ENCODE measurements at places on chromosomes 11 and 22.

DNA sequence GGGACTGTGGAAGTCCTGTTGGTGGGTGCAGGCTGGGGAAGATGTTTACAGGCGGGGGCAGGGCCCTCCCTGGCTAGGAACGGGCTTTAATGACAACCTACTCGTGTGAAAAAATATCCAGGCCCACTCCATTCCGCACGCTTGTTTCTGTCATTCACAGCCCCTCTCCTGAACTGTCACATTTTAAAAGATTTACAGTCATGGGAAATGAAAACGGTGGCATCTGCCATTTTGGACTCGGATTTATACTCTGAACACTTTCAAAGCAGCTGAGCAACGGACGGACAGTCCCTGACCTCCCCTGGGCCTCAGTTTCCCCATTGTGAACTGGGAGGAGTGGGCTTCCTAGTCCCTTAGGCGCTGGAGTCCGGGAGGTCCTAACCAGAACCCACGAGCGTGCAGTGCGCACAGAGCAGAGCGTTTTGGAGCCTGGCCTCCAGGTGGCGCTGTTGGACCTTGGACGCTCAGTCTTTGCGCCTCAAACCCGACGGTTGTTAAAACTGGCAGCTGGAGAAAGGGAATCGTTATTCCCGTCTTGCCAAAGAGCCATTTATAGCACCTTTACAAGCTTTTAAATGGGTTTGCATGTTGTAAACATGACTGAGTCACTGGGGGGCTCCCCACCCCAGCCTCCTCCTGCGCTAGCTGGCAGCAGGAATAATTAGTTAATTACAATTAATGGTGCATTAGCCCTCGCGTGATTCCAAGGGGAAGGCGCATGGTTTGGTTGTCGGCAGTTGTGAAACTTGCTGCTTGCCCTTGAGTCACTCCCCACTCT, 75.3 kb downstream of the FBLN1 start:
- DNase-seq, result peak; percentile 41

DNA sequence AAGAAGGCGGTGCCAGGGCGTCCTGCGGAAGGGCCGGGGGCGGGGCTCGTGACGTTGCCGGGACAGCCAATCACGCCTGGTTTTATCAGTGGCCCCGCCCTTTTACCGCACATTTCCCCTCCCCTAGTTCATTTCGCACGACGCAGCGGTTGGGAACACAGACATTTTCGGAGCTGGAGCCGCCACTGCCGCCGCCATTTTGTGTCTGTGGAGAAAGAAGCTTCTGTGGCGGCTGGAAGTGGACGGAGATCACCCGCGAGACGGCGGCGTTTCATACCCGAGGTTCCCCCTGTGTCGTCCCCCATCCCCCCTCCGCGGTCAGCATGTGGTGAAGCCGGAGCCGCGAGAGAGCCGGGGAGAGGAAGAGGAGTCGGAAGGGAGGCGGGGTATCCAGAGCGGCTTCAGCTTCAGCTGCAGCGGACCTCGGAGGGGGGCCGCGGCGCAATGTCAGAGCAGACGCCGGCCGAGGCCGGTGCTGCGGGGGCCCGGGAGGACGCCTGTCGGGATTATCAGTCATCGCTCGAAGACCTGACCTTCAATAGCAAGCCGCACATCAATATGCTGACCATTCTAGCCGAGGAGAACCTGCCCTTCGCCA, at the start of gene PCF11:
Gene PCF11 (plus strand): TSS at position 136 of the 598 bp plus-strand sequence. CDS start 309 bp downstream, at position 445.
- no peak for DNase-seq

- DNase-seq, result no peak
Measured at GRCh38 chr22:20132686-20133246, 1.2 kb downstream of the ZDHHC8 start.

DNA sequence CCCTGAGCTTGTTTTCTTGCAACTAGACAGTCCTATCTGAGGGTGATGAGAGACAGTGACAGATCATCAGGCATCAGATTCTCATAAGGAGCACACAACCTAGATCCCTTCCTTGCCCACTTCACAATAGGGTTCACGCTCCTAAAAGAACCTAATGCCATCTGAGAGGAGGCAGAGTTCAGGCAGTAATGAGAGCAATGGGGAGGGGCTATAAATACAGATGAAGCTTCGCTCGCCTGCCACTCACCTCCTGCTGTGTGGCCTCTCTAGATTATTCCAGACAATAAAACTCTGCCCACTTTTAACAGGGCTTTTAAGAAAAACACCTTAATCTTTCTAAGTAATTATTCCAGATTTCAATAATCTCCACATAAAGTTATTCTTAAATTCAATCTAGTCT, 43.9 kb upstream of the PAK1 start:
- DNase-seq, result no peak

- DNase-seq, result no peak
Measured at GRCh38 chr11:33944693-33945424, 53.0 kb upstream of the LMO2 start.

DNA sequence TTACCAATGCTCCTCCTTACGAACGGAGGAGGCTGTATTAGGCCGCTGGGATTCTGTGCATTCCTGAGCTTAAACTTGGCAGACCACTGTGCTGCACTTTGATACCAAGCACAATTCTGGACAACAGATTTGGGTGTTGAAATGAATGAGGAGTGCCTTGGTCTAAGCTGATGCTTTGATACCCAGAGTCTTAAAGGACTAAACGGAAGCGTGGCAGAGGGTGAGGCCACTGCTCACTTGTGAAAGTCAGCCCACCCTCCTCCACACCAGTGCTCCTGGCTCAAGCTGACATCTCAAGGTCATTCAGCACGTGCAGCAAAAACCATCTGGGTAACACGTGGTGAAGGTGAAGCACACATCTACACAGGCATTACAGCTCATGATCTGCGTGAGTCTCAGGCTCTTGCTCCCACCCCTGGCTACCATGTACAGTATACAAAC, 85.9 kb downstream of the MICAL3 start:
- no peak for DNase-seq

DNA sequence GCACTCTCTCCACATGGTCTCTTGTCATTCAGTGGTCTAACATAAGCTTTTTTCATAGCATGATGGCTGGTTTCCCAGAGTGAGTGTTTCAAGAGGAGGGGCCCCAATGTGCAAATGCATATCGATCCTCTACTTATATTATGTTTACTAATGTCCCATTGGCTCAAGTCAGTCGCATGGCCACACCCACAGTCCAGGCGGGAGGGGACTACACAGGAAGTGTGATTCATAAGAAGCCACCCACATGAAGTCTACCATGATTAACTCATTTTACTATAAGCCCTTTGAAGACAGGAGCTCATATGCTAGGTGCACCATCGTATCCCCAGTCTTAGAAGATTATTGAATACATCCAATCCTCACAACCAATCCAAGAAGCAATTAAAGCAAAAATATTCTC, 89.5 kb upstream of the ISX start:
- no peak for DNase-seq

GRCh38 chr22:27992294-27993165, 73.5 kb upstream of the PITPNB start:
- DNase-seq, result no peak

- DNase-seq, result no peak
Measured at GRCh38 chr11:43747130-43747802, 66.7 kb downstream of the HSD17B12 start.

GRCh38 chr11:67532889-67533288, 9.6 kb upstream of the CABP2 start:
- DNase-seq, result no peak

- no peak for DNase-seq
Measured at GRCh38 chr11:34224434-34224966, 119.1 kb downstream of the NAT10 start.

DNA sequence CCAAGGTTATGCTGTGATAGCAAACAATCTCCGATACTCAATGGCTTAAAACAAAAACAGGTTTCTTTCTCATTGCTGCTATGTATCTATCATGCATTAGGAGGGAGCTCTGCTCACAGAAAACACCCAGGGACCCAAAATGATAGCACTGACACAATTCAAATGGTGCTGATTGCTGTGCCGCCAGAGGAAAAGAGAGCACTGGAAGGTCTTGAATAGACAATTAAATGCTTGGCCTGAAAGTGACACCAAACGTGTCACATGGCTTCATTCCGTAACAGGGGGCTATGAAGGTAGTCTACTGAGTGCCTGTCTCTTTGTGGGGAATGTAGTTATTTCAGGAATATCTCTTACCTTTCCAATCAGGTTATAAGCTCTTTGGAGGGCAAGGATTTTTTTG, 94.2 kb downstream of the FAR1 start:
- DNase-seq, result no peak

GRCh38 chr11:61183645-61184044, 19.7 kb upstream of the PGA3 start:
- no peak for DNase-seq

DNA sequence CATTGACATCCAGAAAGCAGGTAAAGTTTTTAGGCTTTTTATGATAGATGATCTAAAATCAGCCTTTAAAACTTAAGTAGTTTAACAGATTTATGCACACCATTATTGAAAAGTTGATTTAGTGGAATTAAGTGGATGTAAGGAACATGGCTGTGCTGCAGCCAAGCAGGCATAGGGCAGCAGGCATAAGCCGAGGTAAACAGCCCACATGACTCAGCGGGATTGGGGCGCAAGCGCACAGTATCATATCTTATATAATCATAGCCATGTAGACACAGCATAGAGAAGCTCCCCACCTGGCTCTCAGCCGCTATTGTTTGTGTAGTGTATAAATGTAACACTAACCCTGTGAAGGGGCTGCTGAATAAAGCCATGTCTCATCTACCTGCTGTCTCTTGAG, 157.5 kb downstream of the WNT11 start:
- no peak for DNase-seq

GRCh38 chr11:35794850-35795249, 132.3 kb downstream of the TRIM44 start:
- DNase-seq, result no peak

- no peak for DNase-seq
Measured at GRCh38 chr22:20745119-20745518, 28.8 kb upstream of the SERPIND1 start.

- DNase-seq, result no peak
Measured at GRCh38 chr11:2709429-2709828, 9.6 kb upstream of the KCNQ1OT1 start.

GRCh38 chr11:10693509-10694081, at the start of gene IRAG1:
IRAG1 (minus strand) TSS chr11:10693755; CDS start chr11:10693602, 153 bp downstream.
- DNase-seq, result peak; percentile 64

DNA sequence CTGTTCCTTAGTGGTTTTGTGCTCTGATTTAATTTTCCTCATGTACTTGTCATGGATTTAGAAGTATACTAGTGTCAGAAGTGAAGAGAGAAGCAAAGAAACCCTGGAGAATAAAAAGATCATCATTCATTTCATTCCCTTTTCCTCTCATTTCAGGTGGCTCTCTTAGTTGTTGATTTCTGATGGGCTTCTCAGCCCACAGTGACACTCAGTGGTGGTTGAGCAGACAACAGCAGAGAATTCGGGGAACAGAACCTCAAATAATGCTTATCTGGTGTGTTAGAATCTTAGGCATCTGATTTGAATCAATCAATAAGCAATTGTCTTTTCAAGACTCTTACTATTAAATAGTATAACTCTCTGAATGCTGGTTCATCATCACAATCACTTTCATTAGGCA, 1289.4 kb downstream of the FAM181B start:
- no peak for DNase-seq

DNA sequence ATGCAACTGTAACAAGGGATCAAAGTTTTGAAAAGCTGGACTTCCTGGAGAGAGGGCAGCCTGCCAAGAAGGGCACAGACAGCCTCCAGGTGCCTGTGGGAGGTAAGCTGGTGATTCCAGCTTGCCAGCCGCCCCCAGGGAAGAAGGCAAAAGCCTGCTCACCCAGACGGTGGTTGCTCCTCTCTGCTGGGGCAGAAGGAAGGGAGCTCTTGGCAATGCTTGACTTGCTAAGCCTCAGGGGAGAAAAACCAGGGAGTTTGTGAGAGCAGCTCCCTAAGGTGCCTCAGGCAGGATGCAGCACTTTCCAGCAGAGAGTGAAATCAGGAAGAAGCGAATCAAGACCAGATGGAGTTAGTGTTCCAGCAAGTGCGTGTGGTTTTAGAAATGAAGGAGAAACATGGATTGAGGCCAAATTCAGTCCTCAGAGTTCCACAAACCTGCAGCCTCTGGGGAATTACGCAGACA, 553.6 kb downstream of the BUD13 start:
- DNase-seq, result peak; percentile 51

GRCh38 chr11:66465373-66466224, 1.1 kb upstream of the PELI3 start:
- no peak for DNase-seq

DNA sequence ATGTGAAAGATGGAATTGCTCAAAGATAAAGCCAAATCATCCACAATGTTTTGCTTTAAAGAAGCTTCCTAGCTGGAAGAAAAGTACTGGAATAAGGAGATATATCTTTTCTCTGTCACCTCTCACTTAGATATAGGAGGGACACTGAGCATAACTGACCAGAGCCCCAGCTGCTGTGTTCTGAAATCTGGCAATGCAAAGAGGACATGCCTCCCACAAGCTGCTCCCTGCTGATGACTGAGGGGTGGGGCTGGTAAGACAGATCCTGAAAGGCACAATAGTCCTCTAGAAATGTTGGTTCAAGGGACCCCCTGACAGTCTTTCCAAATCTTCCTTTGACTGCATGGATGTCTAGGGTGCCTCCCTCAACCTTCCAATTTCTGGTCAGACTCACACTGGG, 67.0 kb downstream of the SC5D start:
- DNase-seq, result no peak

DNA sequence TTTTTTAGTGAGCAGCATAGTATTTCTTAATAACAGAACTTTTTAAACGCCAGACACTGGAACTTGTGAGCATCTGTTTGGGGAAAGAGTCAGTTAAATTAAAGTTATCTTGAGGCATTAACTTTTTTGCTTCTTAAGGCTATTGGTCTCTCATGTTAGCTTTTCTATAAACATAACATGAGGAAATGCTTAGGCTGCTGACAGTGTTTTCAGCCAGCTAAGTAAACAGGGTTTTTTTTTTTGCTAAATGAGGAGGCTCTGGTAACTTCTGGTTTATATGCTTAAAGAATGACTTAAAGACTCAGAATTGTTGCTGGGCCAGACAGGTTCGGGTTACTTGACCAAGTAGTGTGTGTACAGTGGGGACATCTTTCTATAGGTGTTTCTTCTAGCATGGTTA, 95.8 kb upstream of the ALKBH3 start:
- DNase-seq, result no peak

- DNase-seq, result no peak
Measured at GRCh38 chr22:37971475-37972434, 12.6 kb downstream of the SOX10 start.

GRCh38 chr11:88050247-88050646, 125.0 kb downstream of the RAB38 start:
- DNase-seq, result no peak

GRCh38 chr22:35330258-35330861, 30.7 kb downstream of the TOM1 start:
- DNase-seq, result no peak

DNA sequence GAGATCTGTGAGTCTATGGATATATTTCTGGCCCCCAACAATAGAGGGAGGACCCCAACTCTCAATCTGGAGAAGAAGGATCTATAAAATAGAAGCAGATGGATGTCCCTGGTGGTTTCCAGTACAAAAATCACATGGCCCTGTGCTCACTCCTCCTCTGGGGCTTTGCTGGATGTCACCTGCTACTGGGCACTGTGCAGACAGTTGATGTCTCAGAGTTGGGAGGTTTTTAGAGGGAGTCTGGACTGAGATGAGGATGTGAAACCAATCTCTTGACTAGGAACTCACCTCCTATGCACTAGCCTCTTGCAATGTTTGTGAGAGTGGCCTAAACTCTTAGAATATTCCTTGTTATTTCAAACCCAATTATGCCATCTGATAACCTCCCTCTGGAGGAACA, 107.2 kb downstream of the SCN3B start:
- DNase-seq, result no peak

GRCh38 chr11:84905411-84905810, 721.7 kb downstream of the DLG2 start:
- DNase-seq, result no peak

Measured in NCI-H1092 (cell line).